ENCODE measurements at places on chromosomes 7 and 10.

- no peak for DNase-seq
These were observed 23.6 kb downstream of the GNA12 start for GRCh38 chr7:2820508-2820934.

DNA sequence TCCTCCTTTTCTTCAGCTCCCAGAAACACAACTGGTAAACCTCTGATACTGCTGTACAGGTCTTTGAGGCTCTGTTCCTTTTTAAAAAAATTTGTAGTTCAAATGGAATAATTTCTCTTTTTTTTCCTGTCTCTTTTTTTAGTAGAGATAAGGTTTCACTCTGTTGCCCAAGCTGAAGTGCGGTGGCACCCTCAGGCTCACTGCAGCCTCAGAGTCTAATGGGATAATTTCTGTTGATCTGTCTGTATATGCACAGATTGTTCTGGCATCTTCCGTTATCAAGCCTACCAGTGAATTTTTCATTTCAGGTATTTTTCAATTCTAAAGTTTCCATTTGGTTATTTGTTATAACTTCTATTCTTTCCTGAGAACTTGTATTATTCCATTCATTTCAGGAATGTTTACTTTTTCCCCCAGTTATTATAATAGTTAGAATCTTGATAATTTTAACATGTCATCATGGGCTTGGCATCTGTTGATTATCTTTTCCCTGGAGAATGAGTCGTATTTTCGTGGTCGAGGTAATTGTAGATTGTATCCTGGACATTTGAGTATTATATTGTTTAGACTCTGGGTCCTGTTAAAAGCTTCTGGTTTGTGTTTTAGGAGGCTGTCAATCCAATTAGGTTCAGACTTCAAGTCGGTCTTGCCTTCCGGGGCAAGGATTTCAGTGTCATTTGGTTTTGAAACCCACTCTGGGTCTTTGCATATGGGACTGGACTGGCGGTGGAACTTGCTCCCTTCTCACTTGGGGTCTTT lies 24.5 kb downstream of the CRCP start:
- DNase-seq, result no peak

DNA sequence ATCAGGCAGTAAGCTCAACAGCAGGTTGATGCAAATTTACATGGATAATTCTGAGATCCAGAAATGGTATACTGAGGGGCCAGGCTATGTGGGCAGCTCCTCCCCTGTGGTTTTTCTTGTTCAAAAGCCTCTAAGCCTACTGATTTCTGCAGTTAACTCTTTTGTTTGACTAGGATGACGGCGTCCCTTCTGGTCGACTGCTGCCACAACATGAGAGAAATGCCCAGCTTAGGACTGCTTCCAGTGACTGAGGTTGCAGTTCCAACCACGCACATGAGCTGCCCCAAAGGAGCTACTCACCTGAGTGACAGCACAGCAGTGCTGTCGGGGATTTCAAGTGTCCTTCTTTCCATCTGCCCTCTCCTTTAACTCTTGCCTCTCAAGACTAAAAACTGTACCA lies 973.0 kb upstream of the GHITM start:
- no peak for DNase-seq

- no peak for DNase-seq
These were observed 364.0 kb downstream of the REEP3 start for GRCh38 chr10:63885156-63885555.

- DNase-seq, result no peak
These were observed 97.7 kb downstream of the WDR37 start for GRCh38 chr10:1153805-1154351.

- no peak for DNase-seq
These were observed 203.9 kb upstream of the PCLO start for GRCh38 chr7:83366629-83367028.

DNA sequence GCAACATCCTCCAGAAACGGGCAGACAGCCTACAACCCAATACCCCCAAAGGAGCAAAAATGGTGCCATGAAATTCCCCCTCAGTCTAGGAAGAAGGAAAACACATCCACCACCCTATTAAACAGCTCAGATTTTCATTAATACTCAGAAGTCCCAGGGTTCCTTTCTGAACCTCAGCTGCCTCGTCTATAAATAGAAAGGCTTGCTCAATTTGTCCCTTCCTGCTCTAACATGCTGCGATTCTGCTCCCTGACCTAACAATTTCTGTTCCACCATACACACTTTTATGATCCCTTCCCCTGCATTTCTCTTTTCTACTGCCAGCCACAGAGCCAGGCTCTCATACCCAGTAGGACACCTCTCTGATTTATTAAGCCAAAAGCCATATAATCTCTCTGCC lies 68.1 kb downstream of the MTERF1 start:
- DNase-seq, result no peak

- no peak for DNase-seq
These were observed 100.8 kb downstream of the PRTFDC1 start for GRCh38 chr10:24851629-24852028.

DNA sequence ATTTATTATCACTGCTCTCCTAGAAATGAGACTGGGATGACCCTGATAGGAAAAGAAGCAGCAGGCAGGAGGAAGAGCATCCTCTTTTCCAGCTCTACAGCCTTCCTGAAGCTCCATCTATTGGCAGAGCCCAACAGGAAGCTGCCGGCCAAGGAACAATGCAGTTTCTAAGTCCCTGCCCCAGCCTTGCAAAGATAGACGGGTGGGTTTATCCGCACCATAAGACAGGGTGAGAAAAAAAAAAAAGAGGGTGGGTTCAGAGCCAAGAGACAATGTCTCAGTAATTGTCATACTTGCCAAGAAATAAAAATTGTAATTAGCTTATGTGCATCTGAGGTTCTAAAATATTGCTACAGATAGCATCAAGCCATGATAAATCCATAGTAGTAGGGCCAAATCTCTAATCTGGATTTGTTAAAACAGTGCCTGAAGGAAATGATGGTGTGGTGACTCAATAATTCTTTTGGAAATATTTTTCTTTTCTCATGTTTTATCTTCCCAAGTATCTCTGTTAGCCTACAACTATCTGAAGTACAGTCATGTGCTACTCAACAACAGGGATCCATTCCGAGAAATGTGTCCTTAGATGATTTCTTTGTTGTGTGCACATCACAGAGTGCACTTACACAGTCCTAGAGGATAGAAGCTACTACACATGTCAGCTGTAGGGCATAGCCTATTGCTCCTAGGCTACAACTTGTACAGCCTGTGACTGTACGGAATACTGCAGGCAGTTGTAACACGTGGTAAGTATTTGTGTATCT lies 242.9 kb upstream of the CXCL12 start:
- no peak for DNase-seq

- no peak for DNase-seq
These were observed 63.7 kb downstream of the PRKG1 start for GRCh38 chr10:51137756-51138529.

- no peak for DNase-seq
These were observed 1.8 kb downstream of the IMPDH1 start for GRCh38 chr7:128407751-128408708.
